ENCODE measurements at places on chromosomes 6 and 20.

DNA sequence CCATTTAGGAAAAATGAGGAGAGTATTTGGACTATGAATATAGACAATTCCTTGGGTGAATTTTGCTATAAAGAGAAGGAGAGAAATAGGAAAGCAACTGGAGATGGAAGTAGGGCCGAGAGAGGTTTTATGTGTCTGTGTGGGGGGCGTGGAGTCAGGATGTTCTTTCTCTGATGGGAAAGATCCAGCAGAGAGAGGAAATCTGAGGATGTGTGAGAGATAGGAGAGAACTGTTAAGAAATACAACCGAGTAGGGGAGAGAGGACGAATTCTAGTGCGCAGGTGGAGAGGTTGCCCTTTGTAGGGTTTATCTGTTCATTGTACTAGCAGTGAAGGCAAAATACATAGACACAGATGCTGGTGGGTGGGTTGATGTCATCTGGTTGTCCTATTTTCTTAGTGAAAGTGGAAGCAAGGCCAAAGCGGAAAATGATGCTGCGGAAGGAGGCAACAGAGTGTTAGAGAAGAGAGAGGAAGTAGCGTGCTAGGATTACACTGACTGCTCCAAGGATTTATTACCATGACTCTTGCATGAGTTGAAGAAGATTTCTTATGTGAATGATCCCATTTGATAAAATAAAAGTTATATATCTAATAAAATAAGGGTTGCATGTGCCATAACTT lies 57.7 kb downstream of the CLVS2 start:
- DNase-seq, result no peak

GRCh38 chr6:140264431-140264830 lies 890.0 kb upstream of the CITED2 start:
- no peak for DNase-seq

DNA sequence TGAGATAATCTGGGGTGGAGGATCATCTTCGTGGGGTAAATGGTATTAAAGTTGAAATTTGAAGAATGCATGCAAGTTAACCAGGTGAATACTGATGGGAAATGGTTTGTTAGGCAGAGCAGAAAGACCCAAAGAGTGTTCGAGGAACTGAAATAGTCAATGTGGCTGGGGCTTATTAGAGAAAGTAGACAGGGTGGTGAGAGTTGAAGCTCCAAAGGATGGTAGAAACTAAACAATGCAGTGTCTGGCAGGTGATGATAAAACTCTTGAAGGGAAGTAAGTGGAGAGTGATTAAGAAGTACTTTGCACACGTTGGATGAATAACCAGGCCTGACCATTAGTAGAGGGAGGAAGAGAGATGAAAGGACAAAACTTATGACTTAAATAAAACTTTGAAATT lies 39.8 kb upstream of the CENPW start:
- DNase-seq, result no peak

- no peak for DNase-seq
Measured at GRCh38 chr20:48685300-48685699, 142.5 kb downstream of the PREX1 start.

- DNase-seq, result no peak
Measured at GRCh38 chr20:17543531-17544131, 12.5 kb upstream of the BFSP1 start.

DNA sequence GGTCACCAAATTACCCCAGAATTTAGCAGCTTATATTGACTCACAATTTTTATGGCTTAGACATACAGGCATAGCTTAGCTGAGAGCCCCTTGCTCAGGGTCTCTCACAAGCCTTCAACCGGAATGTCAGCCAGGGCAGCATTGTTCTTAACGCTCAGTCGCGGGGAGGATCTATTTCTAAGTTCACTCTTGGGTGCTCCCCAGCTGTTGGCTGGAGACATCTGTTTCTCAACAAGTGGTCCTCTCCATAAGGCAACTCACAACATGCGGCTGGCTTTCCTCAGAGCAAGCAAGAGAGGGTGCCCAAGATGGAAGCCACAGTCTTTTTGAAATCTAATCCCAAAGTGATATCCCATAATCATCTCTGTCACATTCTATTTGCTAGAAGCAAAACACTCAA lies 46.6 kb downstream of the SLX4IP start:
- DNase-seq, result no peak

DNA sequence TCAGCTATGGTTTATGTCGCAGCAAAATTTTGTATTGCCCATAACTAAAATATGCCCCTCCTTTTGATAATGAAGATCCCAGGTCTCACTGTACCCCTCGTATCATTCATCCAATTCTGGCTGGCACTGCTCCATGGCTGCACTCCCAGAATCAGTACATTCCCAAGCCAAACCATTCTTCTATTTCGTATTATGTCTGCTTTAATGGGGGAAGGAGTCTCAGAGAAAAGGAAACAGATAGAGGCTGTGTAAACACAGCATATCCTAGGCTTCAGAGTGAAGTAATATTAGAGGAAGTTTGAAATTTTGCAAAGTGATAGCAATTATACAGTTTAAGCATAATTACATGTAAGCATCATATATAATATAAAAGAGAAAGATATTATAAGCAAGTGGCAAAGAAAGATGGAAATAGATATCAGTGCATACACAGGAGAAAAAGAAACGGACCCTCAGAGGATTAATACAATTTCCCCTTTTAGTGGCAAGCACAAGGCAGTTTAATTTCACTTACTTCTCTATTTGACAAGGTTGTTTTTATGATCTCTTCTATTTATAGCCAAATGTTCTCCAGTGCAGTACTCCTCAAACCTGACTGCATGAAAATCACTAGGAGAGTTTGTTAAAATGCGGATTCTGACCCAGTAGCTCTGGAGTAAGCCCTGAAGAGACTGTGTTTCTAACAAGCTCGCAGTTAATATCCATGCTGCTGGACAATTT lies 56.5 kb upstream of the TENT5A start:
- DNase-seq, result no peak

DNA sequence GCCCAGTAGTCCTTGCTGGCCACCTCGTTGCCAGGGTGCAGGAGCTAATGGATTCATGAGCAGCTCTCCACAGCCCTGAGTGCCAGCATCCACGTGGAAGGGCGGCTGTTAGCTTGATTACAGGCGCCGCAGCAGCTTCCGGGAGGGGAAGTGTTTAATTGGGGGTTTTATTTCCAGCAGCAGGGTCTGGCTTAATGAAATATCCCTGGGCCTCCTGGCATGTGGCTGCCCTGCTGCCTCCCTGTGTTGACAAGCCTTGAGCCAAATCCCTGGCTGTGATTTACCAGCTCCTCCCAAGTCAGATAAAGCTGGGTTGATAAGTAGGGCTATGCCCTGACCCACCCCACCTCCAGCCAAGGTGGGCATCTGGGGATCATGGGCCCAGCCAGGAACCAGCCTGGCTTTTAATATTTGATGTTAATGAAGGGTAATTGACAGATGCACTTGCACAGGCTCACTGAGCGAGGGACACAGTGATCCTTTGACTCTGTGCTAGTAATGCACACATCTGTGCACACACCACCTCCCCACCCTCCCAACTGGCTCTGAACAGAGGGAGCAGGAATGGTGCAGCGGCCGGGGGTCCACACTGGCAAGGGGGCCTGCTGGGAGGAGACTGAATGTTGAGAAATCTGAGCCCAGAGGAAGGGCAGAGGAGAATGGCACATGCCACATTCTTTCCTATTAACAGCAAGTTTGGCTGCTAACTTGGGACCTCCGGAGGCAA lies 13.6 kb downstream of the GLP1R start:
- DNase-seq, result no peak

- DNase-seq, result no peak
Measured at GRCh38 chr20:20547221-20547875, 165.1 kb downstream of the RALGAPA2 start.

DNA sequence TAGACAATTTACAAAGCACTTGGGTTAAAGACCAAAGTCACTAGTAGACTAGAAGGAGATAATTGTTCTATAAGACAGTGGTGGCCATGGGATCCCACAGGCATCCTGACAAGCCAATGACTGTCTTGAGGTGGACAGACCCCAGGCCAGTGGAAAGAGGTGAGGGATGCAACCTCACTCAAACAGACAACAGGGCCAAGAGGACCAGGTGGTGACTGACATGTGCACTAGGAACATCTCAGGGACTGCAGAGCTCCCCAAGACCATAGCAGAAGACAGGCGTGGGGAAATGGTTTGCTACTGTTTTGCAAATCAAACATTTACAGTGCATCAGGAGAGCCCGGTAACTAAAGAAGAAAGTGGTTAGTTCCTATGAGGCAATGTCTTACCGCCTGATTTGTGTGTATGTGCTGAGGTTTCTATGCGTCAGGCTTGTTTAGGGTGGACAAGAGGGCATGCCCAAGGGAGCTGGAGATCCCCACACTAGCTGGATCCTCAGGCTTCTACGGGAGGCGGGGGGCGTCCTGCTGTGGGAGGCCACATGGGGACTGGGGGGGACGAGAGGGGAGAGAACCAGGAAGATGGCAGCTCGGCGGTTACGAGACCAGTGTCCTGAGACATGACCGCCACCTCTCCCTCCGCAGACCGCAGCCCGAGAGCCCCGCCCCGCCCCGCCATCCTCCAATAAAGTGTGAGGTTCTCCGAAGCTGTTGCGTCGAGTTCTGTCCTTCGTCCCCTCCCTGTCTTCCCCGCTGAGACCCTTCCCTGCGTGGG lies 623 bp upstream of the MRPS26 start:
- DNase-seq, result peak; percentile 77

- DNase-seq, result no peak
Measured at GRCh38 chr6:15586503-15586902, 76.3 kb downstream of the DTNBP1 start.

Measured in activated CD4-positive, alpha-beta T cell treated with anti-CD3 and anti-CD28 coated beads, Interleukin-2, amount 50 U/mL, for 48 hours (primary cell).